Transverse colon (tissue), 4 donors: ENCODE measurements at places on chromosomes 6 and 20. TPM values are rescaled to one million over a fixed set of nuclear protein-coding genes. Genes with fewer than 3 reads are reported as not detected.
A peak's percentile ranks its signal among the peaks of the same experiment; 100 is the strongest.

GRCh38 chr20:41168281-41169161, 31.2 kb downstream of the PLCG1 start:
- peak; percentile 4 for DNase-seq

Gene TTK
- 2.2 TPM for total RNA-seq

GRCh38 chr20:32516583-32517517, 68.3 kb downstream of the NOL4L start:
- no peak for DNase-seq

Gene SGK2
- 71.6 TPM for total RNA-seq

DNA sequence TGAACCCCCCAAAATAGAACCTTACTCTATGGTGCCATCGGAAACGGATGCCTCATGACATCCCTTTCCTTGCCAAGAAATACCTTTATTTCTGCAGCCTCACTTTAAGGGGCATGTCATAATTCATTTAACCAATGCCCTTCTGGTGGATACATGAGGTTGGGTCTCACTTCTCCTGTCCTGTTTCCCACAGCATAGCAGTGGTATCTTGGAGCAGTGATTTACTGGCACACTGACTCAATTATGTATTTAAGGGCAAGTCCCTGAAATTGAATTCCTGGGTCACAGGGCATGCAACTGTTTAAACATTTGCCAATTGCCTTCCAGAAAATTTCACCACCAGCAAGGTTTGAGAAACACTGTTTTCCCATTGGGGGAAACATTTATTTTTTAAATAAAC, 639 bp upstream of the LBP start:
- no peak for DNase-seq

Gene RAB44
- total RNA-seq, result 1.1 TPM

DNA sequence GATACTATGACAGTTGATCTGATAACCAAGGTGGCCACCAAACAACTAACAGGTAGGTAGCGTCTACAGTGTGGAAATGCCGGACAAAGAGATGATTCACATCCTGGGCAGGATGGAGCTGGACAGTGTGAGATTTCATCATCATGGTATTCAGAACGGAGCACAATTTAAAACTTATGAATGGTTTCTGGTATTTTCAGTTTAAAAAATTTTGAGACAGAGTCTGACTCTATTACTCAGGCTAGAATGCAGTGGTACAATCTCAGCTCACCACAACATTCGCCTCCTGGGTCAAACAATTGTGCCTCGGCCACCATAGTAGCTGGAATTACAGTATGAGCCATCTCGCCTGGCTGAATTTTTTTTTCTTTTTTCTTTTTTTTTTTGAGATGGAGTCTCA, 43.8 kb downstream of the CEP57L1 start:
- no peak for DNase-seq

Gene SYNDIG1
- total RNA-seq, result 0.32 TPM

Gene PCK1
- 744 TPM for total RNA-seq

Gene DNMT3B
- 0.79 TPM for total RNA-seq

GRCh38 chr6:157276134-157276532, 47.2 kb downstream of the TMEM242 start:
- no peak for DNase-seq

GRCh38 chr6:163608204-163608644, 193.7 kb downstream of the QKI start:
- no peak for DNase-seq

Gene ISM1
- 0.64 TPM for total RNA-seq

DNA sequence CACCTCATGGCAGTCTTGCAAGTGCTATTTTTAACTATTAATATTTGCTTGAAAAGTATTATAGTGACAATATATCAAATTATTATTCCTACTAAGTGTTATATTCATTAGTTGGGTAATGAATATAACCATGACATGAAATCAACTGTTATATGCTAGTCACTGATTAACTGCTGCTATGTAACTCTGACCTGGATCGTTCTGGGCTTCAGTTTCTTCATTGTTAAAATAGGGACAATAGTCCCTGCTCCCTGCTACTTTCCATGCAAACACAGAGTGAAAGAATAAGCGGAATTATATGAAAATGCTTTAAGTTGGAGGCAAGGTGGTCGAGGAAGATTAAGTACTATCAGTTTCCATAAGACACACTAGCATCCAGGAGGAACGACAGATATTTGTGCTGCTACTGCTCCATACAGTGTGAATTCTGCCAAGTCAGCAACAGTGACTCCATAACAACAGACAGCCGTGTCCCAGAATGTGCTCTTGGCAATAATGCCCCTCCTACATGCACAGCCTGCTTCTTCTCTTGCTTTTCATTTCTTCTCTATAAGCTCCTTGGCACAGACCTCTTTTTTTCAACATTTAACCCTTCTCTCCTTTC, 107.2 kb downstream of the CHD6 start:
- DNase-seq, result no peak

Gene GGTLC1
- not detected for total RNA-seq

DNA sequence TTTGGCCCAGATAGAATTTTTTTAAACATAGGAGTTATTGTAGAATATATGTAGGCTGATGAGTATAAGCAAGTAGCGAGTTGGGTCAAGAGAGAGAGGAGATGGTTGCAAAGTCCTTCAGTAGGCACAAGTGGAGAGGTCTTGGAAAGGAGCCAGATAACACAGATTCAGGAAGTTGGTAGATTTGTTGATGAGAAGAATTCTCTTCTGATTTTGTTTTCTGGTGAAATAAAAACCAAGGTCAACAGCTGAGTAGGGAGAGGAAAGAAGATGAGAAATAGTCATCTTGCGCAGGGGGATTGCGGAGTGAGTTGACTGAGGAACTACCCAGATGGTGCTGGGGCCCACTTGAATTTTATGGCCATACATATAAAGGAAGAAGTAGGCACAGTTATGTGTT, 17.4 kb upstream of the CD83 start:
- DNase-seq, result no peak

GRCh38 chr6:42450477-42451332, 1.0 kb downstream of the TRERF1 start:
- peak; percentile 26 for DNase-seq

- peak; percentile 67 for DNase-seq
Measured at GRCh38 chr6:34536251-34536958, 19.7 kb downstream of the SPDEF start.

Gene HLA-DPA1
- 2.2 TPM for total RNA-seq

DNA sequence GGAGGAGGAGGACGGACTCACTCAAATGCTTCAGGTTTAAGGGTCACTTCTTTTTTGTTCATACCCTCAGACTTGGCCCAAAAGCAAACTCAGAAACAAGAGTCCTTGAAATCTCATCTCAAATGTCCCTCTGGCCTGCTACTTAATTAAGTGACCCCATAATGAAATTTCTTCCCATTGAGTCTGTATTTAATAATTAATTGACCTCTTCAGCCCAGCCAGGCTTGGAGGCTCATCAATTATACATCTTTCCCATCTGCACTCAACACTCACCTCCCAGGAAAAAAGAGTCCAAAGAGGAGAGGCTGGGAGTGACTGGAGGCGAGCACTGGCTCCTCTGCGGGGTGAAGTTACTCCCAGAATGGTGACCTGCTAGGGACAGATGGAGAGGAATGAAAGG, 90.5 kb upstream of the EYA2 start:
- DNase-seq, result no peak

Gene SUMO4
- 28.1 TPM for total RNA-seq

GRCh38 chr6:45652416-45652815, 274.7 kb upstream of the SUPT3H start:
- DNase-seq, result no peak

- no peak for DNase-seq
Measured at GRCh38 chr6:107715550-107716321, 108.4 kb downstream of the SCML4 start.

Gene FOXQ1
- not detected for total RNA-seq

DNA sequence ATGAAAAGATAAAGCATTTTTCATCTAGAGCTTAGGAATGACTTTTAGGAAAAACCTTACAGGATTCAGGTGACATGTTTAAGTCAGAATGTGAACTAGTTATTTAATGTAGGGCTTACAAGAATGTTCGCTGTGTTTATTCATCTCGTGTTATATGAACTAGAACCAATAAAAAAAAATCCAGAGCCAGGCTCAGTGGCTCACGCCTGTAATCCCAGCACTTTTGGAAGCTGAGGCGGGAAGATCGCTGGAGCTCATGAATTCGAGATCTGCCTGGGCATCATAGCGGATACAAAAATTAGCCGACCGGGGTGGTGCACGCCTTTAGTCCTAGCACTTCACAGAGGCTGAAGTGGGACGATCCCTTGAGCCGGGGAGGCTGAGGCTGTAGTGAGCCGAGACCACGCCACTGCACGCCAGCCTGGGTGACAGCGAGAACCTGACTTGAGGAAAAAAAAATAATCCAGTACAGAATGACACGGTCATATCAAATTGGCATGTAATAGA, 46.3 kb downstream of the OR2B2 start:
- peak; percentile 29 for DNase-seq

- no peak for DNase-seq
Measured at GRCh38 chr20:39800548-39800947, 838.4 kb downstream of the DHX35 start.

DNA sequence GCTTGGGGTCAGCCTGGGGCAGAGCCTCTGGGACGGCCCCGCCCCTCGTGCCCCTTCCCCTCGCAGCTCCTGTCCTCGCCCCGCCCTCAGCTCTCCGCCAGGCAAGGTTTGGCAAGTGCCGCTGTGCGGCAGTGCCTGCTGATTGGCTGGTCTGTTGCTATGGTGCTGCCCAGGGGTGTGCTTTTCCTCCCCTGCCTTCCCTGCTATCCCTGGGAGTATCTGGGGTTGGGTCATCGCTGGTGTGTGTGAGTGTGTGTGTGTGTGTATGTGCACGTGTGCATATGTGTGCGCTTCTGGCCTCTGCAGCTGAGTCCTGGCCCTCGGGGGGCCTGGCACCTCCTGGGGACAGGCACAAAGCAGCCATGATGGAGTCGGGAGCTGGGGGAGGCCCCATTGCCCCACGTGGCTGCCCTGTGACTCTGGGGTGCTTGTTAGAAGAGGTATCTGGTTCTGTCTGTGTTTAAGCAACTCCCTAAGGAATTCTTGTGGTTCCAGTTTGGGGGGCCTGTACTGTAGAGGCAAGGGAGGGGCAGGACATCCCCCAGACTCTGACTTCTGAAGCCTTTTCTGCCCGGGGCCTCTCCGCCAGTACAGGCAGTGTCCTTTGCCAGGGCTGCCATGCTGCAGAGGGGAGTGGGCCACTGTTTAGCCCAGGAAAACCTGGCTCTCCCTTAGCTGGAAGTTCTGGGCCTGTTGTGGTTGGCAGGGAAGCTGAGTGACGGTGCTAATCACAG, 6.9 kb downstream of the RTEL1 start:
- no peak for DNase-seq

Gene PSORS1C1
- 19.0 TPM for total RNA-seq

- DNase-seq, result no peak
Measured at GRCh38 chr6:166470863-166471410, 88.2 kb upstream of the MPC1 start.

DNA sequence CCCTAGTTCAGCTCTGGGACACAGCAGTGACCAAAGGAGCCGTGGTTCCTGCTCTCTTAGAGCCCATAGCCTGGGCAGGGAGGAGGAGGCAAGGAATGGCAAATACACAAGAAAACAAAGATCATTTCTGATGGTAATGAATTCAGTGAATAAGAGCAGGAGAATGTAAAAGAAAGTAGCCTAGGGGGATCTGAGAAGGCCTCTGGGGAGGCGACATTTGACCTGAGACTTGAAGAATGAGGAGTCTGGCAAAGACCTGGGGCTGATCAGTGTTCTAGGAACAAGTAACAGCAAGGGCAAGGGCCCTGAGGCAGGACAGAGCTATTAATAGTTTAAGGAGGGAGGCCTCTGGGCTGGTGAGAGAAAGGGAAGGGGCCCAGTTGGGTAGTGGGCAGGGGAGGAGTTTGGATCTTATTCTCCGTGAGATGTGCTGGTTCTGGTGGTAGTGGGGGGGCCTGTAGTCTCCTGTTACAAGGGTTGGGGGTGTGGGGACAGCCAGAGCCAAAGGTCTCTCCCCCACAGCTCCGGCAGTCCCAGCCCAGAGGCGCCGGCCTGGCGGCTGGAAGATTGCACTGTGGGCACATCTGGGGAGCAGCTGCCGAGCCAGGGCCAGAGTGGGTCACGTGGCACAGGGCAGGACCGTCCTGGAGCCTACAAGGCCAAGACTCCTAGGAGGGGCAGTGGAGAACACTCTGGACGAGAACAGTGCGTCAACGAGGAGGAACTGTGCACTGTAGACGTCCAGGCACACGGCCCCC, 9.3 kb upstream of the ID1 start:
- DNase-seq, result peak; percentile 86

Gene WFDC10B
- total RNA-seq, result not detected

GRCh38 chr20:32397567-32398084, 39.5 kb downstream of the ASXL1 start:
- no peak for DNase-seq

Gene TPBG
- total RNA-seq, result 22.7 TPM

DNA sequence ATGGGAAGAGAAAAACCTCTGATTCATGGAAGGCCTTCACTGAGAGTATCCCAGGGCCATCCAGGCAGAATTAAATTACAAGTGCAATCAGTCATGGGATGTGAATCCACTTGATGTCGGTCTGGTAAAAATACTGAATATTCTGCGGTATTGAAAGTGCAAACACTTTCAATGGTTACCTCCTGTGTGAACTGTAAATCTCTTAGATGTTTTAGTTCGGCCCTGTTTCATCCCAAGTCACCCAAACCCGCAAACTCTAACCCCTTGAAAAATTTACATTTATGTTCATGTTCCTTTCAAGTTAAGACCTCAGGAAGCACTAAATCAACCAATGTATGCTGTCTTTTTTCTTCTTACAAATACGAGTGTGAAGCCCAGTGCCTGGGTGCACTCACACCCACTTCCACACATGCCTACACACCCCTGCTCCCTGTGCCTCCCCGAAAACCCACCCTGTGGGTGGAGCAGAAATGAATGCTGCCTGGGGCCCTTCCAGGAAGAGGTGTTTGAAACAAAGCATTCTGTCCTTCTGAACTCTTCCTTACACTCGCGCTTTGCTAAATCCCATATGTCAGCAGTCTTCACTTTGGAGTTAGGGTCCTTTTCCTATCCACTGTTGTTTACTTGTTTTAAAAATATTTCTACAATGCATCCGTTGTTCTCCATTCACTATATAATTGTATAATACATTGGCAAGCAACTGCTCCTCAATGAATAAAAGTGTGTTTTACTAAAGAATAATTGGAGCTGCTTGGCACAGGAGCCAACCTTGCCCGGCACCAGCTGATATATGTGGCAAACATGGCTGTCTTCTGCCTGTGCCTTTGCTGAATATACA, 62.7 kb downstream of the FYN start:
- DNase-seq, result no peak

Gene SASH1
- 71.6 TPM for total RNA-seq

Gene HRH3
- not detected for total RNA-seq

Gene RAD21L1
- total RNA-seq, result not detected

DNA sequence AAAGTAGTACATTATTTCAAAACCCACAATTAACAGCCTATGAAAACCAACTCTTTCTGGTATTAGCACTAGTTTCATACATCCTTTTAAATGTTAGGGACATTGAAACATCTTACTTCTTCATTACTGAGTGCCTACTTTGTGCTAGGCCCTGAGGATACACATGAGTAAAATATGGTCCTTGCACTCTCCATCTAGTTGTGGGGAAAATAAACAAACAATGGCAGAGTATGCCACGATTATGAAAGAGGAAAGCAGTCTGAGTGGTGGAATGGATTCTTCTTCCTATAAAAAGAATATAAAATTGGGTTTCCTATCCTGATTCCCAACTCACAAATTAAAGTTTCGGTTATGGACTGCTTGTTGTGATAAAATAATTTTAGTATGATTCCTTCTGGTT, 84.9 kb downstream of the ATXN1 start:
- DNase-seq, result no peak

Gene SMLR1
- not detected for total RNA-seq

GRCh38 chr6:21751608-21752007, 158.1 kb downstream of the SOX4 start:
- DNase-seq, result no peak
